ENCODE measurements at places on chromosomes 16 and 17.

- no peak for DNase-seq
These were observed 21.1 kb downstream of the CPSF4L start for GRCh38 chr17:73240561-73240960.

DNA sequence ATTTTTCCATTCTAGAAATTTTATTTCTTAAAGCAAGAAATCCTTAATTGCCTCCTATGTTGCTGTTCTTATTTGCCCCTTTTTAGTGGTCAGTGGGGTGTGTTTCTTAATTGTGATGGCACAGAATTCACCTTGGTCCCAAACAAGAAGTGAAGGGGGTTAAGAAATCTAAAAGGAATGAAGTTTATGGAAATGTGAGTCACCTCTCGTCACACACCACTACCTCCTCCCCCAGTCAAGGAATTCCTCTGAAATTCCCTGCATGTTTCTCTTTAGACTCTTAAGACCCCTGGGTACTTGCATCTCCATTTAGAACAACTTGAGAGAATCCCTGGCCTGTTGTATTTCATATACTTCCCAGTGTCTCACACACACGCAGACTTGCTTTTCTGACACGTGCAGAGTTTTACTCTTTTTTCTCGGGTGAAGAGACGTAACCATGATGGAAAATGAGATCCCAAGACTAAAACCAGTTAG, 247.4 kb downstream of the PRKCA start:
- no peak for DNase-seq

DNA sequence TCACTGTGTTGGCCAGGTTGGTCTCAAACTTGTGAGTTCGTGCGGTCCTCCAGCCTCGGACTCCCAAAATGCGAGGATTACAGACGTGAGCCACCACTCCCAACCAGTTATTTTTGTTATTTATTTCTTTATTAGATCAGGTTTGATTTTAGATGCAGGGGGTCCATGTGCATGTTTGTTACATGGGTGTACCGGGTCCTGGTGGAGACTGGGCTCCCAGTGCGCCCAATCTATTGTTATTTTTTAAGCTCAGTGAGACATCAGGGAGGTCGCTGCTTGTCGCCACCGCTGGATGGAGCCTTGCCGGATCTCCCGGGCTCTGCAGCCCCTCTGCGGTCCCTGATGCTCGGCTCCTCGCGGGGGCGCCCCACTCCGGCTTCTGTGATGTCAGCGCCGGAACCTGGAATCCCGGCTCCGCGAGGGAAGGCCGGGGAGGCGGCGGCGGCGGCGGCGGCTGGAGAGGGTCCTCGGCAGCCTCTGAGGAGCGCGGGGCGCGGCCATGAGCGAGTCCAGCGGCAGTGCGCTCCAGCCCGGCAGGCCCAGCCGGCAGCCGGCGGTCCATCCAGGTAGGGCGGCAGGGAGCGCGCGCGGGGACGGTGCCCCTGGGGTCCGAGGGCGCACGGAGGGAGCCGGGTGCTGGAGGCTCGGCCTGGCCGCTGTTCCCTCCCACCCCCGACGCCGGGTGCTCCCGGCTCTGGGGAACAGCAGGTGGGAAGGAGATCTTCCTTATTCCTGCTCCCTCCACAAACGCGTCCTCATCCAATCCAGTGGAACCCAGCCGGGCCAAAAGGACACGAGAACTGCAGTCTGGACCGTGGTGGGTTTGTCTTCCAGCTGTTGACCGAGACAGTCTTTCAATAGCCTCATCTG, at the start of gene TMC7:
Gene TMC7, plus strand, starts transcription at position 370 of the 870 bp plus-strand sequence. Its CDS starts 130 bp downstream, at position 500.
- DNase-seq, result no peak

- DNase-seq, result no peak
These were observed 527 bp downstream of the UNC45B start for GRCh38 chr17:35148144-35148543.

- no peak for DNase-seq
These were observed 65.8 kb downstream of the SALL1 start for GRCh38 chr16:51085271-51085670.

- DNase-seq, result no peak
These were observed at the start of gene TGFB1I1 for GRCh38 chr16:31471875-31472708. Gene TGFB1I1, plus strand, starts transcription at chr16:31472152. Its CDS starts 37 bp downstream, at chr16:31472189.

DNA sequence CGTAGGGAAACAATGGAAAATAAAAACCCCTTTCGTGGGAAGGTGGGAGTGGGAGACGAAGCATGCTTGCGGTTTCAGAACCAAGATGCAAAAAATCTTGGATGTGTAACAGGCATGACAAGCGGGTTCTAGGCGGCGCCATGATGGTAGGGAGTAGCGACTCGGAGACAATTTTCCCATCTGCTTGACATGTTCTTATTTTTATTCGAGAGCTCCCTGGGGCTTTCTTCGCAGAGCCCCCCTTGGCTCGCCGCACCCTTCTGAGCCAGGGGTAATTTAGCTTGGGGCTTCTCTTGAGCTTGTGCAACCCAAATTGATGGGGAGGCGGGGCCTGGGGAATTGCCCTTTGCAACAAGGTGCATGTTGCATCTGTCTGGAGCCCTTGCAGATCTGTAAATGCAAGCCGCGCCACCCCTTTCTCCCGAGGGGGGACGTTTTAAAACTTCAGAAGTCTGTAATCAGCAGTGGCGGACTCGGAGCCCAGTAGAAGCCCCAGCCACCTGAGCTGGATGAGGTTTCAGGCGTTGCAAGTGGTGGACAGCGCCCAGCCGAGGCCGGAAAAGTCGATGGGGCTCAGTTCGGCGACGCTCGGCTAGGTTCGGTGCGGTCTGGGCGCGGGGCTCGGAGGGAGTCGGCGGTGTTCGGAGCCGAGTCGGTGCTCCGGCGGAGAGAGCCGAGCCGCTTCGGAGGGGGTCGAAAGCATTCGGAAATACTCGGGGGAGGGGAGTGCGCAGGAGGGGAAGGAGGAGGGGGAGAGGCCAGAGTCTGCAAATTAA, 2.9 kb downstream of the GNAO1 start:
- DNase-seq, result peak; percentile 59

GRCh38 chr17:34562387-34562786, 17.0 kb upstream of the TMEM132E start:
- no peak for DNase-seq

GRCh38 chr17:43640491-43641252, 21.1 kb downstream of the MEOX1 start:
- no peak for DNase-seq

DNA sequence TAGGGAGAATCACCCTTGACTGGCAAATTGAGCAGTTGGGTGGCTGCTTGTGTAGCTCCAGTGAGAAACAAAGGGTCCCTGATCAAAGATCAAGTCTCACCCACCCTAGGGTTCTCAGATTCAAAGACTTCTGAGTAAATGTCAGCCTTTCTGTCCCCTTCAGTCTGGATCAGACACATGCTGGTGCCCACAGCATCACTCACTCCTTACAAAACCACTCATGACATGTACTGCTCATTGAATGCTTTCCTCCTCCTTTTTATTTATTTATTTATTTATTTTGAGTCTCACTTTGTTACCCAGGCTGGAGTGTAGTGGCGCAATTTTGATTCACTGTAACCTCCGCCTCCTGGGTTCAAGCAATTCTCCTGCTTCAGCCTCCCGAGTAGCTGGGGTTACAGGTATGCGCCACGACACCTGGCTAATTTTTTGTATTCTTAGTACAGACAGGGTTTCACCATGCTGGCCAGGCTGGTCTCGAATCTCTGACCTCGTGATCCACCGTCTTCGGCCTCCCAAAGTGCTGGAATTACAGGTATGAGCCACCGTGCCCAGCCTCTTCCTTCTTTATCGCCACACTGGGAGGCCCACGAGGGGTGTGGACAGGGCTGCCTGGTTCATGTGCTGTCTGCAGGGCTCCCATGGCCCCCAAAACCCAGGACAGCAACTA, 462.0 kb upstream of the MAF start:
- no peak for DNase-seq

DNA sequence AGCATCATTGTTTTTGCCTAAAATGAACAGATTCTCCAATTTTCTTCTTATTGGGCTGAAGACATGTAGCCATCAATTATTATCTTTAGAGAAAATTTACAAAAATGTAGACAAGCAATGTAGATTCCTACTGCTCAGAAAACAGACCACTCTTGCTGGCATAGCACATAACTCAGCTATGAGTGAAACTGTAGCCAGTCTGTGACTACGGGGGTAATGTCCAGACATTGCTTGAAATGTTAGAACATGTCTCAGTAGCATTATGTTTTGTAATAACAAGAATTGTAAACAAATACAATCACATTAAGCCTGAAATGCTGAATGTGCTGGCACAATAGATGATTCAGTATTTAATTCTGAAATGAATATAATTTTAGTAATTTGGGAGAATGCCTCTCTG, 265.7 kb upstream of the KCNJ16 start:
- DNase-seq, result no peak

DNA sequence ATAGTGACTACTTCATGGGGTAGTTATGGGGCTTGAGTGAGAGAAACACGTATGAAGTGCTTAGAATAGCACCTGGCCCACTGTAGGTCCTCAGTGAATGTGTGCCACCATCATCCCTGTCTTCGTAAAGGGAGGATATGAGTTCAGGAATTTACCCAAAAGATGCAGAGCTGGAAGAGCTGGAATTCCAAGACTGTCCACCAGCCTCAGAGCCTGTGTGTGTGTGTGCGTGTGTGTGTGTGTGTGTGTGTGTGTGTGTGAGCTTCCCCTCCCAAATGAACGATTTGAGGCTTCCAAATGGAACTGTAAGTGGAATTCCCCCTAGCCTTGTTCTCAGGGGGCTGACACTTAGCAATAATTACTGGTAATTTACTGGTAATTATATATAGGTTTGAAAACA, 27.3 kb downstream of the WFDC1 start:
- no peak for DNase-seq

GRCh38 chr16:89157778-89158177, 13.8 kb upstream of the CDH15 start:
- no peak for DNase-seq

DNA sequence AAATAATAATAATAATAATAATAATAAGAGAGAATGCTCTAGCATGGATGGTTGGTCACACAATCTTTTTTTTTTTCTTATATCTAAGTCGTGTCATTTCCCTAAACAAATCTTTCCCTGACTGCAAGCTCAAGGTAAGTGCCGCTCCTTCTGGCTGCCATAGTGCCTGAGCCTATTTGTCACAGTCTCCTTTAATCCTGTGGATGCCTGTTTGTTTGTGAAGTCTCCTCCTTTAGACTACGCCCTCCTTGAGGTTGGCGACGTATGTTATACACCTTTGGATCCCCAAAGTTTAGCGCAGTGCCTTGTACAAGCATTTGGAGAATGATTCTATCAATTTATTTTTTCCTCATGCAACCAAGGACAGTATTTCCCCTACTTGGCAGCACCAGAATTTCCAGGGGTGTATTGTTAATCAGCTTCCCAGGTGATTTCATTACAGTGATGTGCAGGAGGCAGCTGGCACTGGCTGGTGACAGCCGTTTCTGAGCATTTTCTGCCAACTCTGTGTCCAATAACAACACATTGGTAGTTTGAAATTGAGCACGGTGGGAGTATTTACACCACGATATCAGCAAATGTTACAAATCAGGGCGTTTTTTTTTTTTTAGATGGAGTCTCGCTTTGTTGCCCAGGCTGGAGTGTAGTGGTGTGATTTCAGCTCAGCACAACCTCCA, 26.6 kb downstream of the TMEM238L start:
- DNase-seq, result no peak

DNA sequence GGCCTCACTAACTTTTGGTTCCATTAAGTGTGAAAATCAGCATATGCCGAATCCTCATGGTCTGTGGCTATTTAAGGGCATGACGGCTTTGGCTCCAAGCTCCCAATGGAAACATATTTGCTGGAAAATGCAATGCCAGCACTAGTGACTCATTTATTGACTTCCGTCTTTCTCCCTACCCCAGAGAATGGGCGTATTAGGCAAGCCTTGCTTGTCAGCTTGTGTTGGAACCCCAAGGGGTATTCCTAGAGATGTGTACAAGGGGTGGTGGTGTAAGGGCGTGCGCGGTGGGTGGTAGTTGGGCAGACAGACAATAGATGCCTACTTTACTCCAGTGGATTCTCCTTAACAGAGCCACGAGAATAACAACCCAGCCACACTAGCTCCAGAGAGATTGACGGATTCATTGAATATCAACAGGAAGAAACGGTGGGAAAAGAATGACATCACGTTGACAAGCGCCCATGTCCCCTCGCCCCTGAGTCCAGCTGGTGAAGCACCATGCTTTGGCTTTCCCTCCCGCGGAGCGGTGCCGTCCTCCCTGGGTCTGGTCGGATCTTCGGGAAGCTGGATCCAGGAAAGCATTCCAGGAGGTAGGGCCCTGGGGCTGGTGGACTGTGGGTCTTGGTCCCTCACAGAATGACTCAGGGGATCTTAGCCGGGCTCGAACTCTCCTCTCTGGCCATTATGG, 10.3 kb downstream of the CD300LB start:
- DNase-seq, result no peak

- DNase-seq, result no peak
These were observed 49.1 kb downstream of the TBC1D16 start for GRCh38 chr17:79986411-79987186.

DNA sequence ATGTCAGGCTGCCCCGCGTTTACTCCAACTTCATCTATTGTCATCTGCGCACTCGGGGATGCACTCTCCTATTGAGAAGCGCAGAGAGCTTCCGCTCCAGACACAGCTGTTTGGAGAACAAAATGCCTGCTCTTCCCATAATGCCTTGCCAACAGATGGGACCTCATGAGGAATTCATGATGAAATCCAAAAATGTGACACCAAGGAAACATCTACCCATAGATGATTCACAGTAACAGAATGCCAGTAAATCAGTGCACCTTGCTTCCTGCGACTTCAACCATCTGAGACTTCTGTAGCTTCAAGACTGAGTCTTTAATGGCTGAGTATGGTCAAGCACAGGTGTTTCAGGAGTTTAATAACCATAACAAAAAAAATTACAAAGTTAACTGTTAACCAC, 1144.9 kb upstream of the GOT2 start:
- no peak for DNase-seq

DNA sequence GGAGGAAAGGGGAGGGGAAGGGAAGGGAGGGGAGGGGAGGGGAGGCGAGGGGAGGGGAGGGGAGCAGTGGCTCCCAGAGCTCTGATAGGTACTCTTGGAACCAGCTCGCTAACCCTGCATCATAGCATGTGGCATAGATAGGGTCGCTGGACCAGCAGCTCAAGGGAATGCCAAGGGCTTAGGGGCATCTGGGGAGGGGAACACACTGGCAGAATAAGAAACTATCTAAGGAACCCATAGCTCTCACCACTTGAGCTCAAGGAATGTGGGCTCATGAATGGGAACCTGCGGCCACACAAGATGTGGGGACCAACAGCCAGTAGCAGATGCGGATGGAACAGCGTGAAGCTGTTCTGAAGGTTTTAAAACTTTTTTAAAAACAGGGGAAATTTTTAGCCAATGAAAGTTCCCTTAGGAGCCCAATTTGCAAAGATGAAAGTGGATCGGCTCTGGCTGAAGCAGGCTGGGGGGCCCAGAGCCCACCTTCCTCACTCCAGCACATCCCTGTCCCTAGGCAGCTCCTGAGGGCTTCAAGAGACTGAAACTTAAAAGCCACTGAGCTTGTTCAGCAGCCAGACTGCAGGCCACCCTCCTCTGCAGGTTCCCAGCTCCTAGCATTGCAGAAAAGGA, 46.9 kb downstream of the PIMREG start:
- no peak for DNase-seq
